Stimulated activated CD4-positive, alpha-beta T cell treated with anti-CD3 and anti-CD28 coated beads, Interleukin-4, amount 100 ng/mL, for 4 hours (primary cell): ENCODE measurements at places on chromosomes 7 and 10.

- DNase-seq, result no peak
Measured at GRCh38 chr10:2282202-2282601, 544.9 kb upstream of the ADARB2 start.

GRCh38 chr10:69292459-69292858 is 14.2 kb downstream of the HK1 start:
- no peak for DNase-seq

DNA sequence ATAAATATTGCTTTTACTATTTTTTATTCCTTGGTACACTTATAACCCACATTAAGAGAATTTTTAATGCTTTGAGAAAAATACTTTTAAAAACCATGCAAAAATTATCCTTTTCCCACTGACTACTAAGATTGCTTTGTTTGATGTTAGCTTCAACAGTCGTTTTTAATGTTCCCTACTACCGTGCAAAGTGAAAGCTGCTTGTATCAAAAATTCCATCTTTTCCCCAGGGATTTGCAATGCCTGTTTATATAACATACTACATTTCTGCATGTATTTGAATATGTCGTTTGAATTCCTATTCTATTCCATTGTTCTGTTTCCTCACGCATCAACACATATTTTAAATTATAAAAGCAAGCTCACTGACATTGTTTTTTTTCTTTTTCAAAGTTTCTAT is 54.4 kb downstream of the TFPI2 start:
- DNase-seq, result no peak

DNA sequence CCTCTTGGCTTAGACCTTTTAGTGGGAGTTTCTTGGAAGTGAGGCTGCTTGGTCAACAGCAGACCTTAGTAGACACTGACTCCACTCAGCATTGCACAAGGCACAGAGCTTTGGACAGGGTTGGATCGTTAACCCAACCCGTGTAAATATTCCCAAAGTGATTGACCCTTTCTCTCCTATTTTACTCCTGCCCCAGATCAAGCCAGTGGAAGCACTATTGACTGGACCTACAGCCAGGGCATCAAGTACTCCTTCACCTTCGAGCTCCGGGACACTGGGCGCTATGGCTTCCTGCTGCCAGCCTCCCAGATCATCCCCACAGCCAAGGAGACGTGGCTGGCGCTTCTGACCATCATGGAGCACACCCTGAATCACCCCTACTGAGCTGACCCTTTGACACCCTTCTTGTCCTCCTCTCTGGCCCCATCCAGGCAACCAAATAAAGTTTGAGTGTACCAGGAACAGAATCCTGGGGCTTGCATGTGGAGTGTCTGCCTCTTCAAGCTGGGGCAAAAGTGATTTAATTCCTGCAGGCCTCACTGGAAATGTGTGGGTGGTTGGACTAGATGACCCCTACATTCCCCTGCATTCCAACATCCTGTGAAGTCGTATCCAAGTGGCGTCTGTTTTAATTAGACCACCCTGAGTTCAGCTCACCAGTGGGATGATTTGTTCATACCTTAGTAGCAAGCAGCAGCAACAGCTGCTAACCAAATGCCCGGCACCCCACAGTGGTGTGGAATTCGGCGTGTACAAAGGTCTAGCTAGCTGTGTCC is 7.5 kb downstream of the CPA1 start:
- no peak for DNase-seq

DNA sequence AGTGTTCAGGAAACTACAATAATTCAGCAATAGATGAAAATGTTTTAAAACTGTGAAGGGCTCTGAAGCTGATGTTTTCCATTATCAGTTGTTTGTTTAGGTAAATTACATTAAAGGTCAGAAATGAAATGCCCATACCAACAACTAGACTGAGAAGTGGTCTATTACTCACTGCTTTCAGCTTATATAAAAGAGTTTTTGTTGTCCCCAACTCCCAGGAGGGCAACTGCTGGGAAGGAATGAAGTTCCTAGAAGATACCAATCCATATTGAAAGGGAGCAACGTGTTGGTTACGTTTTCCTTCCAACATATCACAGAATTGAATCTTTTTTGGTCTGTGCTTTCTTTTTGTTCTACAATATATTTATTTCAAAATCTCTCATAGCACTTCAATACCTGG is 330.6 kb upstream of the LRRN3 start:
- DNase-seq, result no peak

DNA sequence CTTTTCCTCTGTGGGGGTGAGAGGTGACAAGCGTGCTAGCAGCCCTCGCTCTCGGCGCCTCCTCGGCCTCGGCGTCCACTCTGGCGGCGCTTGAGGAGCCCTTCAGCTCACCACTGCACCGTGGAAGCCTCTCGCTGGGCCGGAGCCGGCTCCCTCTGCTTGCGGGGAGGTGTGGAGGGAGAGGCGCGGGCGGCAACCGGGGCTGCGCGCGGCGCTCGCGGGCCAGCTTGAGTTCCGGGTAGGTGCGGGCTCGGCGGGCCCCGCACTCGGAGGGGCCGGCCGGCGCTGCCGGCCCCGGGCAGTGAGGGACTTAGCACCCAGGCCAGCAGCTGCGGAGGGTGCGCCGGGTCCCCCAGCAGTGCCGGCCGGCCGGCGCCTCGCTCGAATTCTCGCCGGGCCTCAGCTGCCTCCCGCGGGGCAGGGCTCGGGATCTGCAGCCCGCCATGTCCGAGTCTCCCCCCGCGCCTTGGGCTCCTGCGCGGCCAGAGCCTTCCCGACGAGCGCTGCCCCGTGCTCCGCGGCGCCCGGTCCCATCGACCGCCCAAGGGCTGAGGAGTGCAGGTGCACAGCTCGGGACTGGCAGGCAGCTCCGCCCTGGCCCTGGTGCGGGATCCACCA is 352.8 kb upstream of the PODXL start:
- DNase-seq, result no peak

- DNase-seq, result no peak
Measured at GRCh38 chr7:50405221-50405620, 44.9 kb downstream of the FIGNL1 start.

DNA sequence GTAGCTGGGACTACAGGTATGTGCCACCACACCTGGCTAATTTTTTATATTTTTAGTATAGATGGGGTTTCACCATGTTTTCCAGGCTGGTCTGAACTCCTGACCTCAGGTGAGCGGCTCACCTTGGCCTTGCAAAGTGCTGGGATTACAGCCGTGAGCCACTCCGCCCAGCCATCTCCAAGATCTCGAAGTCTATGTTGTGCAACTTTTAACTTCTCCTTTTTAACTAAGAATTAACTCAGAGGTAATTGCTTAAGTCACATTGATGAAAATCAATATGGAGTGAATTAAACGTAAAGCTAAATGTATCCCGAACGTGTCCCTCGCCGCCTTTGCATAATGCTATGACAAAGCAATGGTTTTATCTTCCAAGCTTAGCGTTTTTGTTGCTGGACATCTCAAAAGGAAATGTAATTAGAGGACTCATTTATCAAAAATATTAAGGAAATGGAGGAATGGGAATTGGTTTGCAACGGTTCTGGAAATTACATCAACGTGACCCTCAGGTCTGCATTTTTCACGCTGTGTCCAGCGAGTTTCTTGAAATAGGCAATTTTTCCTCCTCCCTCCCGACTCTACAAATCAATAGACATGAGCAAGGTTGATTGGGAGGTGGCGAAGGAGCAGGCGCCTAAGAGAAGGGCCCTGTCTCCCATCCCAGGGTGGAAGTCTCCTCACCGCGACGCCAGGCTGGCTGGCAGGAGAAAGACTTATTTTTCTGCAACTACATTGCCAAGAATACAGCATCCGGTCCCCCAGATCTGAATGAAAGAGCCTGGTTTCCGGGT is 89.8 kb downstream of the TMEM130 start:
- no peak for DNase-seq

DNA sequence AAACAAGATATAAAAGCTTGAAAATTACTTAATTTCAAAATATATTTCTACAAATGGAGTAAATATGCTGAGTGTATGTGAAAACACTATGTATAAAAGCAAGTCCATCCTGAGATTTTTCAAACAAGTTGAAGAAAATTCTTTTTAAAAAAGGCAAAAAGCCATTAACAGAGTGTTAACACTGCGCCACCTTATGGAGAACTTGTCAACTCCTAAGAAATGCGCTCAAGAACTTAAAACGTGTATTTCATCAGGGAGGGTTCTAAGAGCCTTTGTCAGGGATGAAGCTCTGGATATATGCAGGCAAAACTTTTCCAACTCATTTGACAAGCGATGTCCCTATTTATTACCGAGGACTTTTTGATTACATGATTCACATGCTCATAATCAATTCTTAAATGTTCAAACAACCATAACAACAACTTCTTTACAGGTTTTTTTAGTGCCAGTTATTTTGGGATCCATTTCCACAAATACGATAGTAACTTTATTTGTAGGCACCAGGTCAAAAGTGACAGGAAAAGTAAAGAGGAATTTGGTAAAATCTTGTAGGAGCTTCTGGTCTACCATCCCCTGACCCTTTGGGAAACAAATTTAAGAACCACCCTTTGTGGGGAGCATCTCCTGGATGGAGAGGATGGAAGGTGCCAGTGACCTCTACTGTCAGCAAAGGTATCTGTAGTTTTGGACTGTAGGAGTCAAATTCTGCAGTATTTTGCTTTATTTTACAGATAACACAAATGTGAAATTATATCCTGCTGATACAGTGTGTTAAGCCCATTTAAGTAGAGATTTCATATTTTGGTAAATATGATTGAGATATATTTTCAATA is 23.2 kb downstream of the CALCR start:
- DNase-seq, result no peak

DNA sequence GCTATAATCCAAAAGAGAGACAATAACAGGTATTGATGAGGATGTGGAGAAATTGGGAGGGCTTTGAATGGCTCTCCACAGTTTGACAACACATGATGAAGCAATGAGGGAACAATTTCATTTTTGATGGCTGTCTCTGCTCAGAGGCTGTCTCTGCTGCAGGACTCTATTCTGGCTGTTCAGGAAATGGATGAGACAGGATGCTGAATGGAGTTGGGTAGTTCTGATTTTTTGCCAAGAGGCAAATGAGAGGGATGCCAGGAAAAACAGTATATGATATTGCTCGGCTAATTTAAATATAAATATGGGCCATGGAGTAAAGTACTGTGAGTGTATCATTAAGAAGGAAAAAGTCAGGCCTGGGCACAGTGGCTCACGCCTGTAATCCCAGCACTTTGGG is 16.8 kb downstream of the APBB1IP start:
- DNase-seq, result no peak

- no peak for DNase-seq
Measured at GRCh38 chr10:32004161-32004591, 52.0 kb downstream of the KIF5B start.

DNA sequence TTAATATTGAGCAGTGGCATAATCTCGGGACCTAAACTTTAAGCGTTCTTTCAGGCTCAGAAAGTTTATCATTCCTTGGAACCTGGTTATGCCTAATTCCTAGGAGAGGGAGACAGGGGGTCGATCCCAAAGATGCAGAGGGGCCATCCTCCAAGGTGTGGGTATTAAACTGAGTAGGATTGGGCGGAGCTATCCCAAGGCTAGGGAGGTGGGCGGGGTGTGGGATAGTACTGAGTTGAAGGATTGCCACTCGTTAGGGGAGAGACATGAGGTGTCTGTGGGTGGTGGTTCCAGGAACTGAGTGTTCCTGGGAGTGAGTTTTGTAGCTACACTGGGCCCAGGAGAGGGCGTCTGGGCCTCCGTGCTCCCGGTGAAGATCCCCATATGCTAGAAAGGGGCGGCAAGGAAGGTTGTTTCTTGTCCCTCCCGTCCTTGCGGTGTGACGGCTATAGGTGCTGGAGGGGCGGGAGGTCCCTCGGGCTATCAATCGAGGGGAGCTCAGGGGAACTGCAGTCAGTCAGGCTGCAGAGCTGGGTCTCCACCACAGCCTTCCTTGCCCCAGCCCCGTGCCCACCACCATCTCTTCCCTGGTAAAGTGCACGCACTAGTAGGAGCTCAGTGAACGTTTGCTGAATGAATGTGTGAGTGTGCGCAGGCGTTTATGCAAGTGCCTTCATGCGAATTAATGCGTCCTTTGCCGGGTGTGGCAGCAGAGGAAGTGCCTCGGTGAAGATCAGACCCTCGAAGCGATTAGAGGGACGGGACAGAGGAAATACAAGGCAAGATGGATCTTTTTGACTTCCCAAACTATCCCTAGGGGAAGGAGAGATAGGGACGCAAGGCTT is 3.0 kb upstream of the HMX2 start:
- DNase-seq, result no peak

- DNase-seq, result no peak
Measured at GRCh38 chr10:72073708-72074573, 14.4 kb downstream of the SPOCK2 start.
